ENCODE measurements at places on chromosomes 4 and X.

- no peak for DNase-seq
Observed at GRCh38 chr4:99893839-99894160, 427 bp downstream of the LAMTOR3 start.

DNA sequence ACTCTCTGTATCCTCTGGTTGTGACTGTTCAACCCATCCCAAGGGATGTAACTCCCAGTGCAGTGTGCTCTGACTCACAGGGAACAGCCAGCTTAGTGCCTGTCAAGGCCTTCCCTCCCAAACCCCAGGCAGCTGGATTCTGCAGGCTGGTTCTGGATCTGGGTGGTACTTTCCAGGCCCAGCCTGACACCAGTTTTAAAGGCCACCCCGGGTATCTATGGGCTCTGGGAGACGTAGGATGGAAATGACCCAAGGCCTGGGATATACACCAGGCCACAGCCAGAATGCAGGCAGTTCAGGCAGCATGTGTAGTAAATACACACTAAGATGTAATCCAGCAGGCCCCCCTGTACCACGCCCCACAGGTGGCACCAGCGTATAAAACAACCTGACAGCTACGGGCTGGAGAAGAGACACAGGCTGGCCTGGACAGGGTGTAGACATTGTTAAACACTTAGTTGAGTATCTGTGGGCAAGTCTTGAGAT lies 64.2 kb downstream of the SPINK2 start:
- DNase-seq, result no peak

DNA sequence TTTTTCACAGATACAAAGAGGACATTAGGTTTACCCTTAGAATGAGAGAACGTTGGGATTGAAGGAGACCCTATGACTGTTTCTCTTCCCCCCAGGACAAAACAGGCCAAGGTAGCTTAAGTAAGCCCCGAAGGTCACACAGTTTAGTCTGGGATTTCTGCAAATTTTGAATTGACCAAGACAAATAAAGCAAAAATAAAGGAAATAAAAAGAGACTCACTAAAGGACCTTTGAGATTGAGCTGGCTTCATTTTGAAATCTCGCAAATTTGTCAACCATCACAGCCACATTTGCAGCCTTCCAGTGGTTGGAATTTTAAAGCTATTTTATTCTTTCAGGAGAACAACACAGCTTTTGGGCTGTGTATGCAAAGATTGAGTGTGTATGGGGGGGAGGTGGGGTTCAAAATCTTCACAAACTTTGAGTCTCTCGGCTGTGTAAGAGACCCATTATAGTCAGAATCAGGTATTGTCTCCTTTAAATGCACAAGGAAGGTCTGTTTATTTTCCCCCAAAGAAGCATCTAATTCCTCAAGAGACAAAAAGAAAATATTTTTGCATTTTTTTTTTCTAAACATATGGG lies 4.2 kb downstream of the TMSB4X start:
- no peak for DNase-seq

DNA sequence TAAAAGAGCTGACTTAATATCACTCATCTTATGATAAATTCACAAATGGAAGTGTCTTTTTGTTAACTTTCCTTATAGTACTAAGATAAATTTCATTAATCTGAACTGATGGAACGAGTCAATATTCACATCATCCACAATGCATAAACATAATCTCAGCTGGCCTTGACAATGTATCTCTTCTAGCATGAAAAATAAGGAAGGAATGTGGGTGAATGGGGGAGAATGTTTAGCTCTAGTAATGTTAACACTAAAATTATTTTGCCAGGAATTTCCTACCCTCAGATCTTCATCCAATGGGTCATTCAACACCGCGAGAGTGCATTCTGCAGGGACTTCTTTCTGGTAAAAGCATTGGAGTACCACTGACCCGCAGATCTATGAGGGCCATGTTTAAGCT lies 15.8 kb downstream of the TRPC3 start:
- DNase-seq, result no peak

- DNase-seq, result no peak
Observed at GRCh38 chrX:110037178-110037577, 34.3 kb downstream of the TMEM164 start.

- no peak for DNase-seq
Observed at GRCh38 chr4:94641702-94642560, 115.8 kb upstream of the BMPR1B start.

DNA sequence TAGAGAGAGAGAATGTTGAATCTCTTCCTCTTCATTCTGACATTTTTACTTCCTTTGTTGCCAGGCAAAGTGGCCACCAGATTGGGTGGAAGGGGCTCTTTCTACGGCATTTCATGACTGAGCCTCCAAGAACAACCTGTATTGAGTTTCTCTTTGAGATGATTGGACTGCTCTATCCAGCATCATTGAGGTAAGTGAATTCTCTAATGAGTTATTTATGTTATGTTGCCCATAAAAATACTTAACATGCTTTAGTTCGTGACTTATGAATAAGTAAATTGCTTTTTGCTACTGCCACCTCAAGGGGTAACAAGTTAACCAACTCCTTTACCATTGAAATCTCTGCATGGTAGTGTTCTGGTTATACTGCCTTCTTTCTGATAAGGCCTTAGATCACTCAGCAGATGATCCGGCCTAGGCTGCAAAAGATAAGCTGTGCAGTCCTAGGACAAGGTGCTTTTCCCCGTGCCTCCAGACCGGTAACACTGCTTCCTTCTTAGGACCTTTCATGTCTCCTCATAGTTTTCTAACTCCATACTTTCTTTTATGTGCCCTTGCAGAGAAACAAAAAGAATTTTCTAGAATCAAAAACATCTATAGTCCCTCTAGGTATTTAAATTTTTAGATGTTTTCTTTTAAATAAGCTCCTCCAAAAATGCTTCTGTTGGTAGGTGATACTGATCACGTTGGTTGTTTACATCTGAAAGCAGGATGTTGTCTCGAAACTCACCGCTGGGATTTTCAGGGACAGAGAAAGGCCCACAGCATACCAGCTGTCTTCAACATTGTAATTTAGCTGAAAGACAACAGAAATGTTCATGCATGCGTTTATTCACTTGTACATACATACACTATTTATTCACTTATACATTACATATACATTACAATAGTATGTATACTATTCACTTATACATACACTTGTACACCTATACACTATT lies 157.1 kb upstream of the RBPJ start:
- no peak for DNase-seq

- no peak for DNase-seq
Observed at GRCh38 chr4:140720387-140721304, 35.5 kb downstream of the TBC1D9 start.

- no peak for DNase-seq
Observed at GRCh38 chr4:1072830-1073446, 40.4 kb downstream of the RNF212 start.

DNA sequence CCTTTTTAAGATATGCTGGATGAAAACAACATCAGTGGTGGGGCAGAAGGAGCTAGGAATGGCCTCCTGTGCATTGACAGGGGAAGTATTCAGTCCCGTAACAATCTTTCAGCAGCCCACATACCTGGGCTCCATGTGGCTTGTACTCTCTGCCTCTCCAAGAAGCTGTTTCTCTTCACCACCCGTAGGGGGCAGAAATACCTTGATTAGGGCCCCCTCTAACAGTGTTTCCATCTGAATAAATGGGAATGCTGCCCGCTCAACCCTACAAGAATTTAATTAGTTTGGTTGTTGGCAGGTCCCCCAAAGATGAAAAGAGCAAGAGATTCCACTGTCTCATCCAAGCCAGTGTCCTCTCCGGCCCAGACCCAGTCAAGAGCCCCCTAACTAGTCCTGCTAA lies 155.2 kb downstream of the SMIM20 start:
- no peak for DNase-seq

DNA sequence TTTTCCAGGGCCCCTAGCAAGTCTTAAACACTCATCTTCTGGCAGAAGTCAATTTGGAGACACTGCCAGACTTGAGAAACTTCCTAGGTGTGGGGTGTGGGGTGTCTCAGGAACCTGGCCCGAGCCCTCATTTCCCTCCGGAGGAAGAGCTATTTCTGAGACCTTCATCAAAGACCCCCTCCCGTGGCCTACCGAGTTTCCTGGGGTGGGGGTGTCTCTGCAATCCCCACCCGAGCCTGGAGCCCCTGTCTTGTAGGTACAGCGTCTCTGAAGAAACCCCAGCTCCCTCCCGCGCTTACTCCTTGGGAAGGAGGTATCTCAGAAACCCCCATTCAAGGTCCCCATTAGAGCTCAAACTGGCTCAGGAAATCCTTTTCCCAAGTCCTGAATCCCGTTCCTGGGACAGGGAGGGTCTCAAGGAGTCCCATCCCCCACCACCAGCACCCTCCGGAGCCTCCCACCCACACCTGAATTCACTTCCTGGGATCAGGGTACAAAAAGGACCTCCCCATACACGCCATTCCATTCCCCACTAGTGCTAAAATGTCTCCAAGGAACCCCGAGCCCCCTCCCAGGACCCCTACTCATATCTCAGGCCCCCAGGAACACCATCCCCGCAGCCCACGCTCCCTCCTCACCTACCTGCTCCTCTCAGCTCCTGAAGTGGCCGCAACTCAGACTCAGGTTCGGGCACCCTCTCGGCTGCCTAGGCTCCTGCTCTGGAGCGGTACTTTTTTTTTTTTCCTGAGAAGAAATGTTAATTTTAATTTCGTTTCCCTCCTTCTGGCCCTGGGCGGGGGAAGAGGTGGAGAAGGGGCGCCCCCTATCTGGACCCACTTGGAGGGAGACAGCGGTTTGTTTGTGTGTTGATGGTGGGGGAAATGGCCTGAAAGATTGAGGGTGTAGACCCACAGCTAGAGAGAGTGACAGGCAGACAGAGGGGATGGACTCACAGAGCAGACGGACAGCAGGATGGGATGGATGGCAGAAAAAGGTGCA lies 1.1 kb downstream of the SLC38A5 start:
- DNase-seq, result no peak

GRCh38 chrX:16897445-16897844 lies 27.3 kb upstream of the RBBP7 start:
- DNase-seq, result no peak

DNA sequence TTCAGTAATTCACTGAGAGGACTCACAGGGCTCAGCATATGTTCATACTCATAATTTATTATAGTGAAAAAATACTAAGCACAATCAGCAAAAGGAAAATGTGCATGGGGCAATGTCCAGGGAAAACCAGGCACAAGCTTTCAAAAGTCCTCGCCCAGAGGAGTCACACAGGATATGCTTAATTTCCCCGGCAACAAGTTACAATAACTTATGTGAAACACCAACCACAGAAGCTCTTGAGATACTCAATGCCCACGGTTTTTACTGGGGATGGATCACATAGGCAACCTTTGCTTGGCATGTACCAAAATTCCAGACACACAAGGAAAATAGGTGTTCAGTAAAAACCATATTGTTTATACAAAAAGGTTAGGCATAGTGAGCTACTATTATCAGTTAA lies 38.5 kb upstream of the STPG2 start:
- DNase-seq, result no peak

Measured in retina (tissue), 1 donor.